ENCODE measurements at places on chromosomes 6 and 20.

DNA sequence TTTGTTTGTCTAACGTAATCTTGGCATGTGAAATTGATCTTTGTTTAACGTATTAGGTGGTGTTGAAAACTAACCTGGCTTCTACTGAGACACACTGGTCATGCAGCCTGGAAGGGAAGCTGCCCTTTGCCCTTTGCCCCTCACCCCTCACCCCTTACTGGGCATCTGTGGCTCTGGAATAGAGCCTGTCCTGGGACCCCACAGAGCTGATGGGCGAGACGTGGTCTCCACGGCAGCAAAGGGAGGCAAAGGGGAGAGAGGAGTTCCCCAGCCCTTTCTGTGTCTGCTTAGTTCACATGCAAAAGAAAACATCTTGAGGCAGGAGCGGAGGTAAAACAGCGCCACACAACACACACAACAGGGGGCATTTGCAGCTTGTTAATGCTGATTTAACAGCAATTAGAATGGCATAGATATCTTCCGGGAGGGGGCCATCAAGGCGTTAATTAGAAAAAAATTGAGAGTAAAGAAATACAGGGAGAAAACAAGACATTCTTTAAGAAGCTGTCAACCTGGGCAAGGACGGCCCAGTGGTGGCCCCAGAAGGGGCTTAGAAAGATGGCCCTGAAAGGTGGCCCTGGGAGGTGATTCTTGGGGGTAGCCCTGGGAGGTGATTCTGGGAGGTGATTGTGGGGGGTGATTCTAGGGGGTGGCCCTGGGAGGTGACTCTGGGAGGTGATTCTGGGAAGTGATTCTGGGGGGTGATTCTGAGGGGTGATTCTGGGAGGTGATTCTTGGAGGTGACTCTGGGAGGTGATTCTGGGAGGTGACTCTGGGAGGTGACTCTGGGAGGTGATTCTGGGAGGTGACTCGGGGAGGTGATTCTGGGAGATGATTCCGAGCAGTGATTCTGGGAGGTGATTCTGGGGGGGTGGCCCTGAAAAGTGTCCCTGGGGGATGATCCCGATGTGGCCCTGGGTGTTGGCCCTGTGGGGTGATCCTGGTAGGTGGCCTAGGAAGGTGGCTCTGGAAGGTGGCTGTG is 44.5 kb upstream of the DACT2 start:
- DNase-seq = no peak

- no peak for DNase-seq
Observed at GRCh38 chr6:165819394-165819793, 156.4 kb upstream of the PDE10A start.

- no peak for DNase-seq
Observed at GRCh38 chr20:15113144-15113773, 775.8 kb upstream of the FLRT3 start.

- DNase-seq = no peak
Observed at GRCh38 chr20:61690993-61691838, 374.5 kb downstream of the TAF4 start.

- peak; percentile 89 for DNase-seq
Observed at GRCh38 chr6:85436411-85436810, 13.5 kb upstream of the NT5E start.

GRCh38 chr6:156189195-156189594 is 588.0 kb upstream of the ARID1B start:
- DNase-seq = no peak

DNA sequence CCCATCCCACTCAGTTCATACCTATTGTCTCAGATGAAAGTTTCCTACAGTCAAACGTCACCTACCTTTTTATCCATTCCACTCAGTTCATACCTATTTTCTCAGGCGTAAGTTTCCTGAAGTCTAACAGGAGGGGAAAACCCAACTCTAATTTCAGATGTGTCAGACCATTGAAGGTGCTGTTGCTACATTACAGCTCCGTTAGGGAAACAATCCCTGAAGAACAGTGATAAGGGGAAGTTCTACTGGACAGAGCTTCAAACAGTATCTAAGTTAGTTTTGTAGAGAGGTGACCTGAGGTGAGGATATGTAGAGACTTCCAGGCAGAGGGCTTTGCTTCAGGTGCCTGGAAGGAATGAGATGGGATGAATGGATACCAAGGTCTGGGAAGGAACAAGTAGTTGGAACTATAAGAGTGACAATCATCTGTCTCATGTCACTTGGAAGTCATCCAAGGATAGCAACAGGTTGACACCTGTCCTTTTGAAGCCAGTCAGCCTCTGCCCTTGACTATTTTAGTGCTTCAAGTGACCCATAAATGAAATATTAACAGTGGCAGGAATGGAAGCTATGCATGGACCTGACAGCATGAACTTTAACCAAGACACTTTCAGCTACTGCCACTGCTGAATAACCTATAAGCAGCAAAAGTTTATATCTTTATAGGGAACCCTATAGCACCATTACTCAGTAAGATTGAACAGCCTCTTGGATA is 191.6 kb upstream of the MOCS1 start:
- DNase-seq = no peak

DNA sequence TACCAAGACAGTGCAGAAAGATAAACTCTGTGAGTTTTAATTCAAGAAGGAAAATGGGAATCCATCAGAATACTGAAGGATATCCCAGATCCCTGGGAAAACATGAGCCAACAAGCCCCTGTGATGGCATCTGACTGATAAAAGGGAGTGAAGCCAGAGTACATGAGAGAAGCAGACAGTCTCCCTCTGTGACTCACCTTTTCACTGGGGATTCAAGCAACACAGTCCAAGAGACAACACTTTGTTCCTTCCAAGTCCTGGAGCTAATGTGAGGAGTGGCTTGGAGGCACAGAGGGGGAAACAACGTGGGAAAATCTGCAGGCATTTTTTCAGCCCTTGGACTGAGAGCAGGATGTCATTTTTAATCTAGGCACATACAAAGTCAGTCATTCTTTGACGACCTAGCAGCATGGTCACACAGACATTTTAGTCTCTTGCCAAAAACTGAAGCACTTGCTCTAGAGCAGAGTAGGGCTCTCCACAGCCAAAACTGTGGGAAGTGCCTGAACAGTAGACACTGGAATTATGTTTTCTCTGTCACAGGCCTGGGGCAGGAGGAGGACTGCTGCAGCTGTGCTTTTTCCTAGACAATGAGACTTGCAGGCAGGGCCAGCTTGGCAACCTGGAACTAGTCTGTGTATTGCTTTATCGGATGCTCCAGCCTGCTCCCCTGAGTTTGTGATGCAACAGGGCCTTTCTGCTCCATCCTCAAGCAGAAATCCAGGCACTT is 465.0 kb upstream of the GJE1 start:
- DNase-seq = peak; percentile 46

DNA sequence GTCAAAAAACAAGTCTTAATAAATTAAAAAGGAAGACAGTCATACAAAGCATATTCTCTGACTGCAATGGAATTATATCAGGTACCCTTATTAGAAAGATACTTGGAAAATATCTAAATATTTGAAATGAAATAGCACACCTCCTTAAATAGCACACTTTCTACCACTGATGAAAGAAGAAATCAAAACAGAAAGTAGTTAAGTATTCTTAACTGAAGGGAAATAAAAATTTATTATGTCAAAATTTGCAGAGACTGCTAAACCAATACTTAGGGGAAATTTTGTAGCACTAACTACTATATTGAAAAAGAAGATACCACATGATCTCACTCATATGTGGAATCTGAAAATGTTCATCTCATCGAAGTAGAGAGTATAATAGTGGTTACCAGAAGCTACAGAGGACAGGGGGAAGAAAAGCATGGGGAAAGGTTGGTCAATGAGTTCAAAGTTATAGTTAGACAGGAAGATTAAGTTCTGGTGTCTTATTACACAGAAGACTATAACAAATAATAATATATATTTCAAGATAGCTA is 112.2 kb downstream of the ASCC3 start:
- DNase-seq = no peak

GRCh38 chr20:50625986-50626677 is 65.2 kb downstream of the RIPOR3 start:
- peak; percentile 49 for DNase-seq

- no peak for DNase-seq
Observed at GRCh38 chr6:130190701-130191690, 31.8 kb downstream of the SAMD3 start.

DNA sequence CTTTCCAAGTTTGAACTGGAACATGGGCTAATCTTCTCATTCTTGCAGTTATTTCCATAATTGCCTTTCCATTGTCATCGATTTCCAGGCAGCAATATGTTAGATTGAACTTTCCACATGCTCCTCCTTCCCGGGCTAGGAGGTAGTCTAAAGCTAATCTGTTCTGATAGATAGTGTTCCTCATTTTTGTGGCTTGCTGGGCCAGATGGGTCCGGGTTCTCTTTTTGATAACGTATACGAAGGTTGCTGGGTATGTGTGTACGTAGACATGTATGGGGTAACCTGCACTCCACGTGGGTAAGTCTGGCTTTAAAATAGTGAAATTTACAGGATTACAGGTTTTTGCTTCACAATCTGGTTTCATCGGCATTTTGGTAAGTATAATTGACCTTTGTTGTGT is 14.0 kb upstream of the GMPR start:
- no peak for DNase-seq

- DNase-seq = peak; percentile 72
Observed at GRCh38 chr20:50251992-50252511, 61.4 kb downstream of the CEBPB start.

DNA sequence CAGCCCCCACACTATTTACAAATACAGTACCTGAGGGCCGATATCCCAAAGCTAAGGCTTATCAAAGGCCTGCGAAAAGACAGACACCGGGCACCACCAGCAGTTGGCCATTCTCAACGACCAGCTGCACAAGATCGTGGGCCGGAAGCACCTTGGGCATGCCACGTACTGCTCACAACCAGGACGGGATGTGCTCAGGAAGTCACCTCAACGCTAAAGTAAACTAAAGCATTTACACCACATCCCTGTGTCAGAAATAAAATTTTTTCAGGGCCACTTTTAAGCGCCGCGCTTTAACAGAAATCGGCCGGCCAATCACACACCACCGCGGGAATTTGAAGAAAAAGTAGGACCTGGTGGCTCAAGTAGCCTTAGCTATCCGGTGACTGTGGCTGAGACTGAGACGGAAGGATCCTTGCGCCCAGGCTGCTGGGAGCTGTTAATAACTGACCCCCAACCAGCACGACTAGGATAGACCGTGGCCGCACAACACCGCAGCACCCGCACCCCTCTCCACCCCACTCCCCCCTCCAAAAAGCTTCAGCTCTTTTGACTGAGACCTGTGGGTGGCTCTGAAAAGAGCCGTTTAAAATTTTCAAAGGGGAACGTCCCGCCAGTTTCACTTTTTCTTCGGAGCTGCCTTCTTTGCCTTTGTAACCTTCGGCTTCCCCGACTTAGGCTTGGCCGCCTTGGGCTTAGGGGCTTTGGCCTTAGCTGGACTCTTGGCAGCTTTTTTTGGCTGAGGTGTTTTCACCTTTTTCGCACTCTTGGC is 131.2 kb upstream of the BTN3A2 start:
- DNase-seq = peak; percentile 71

- peak; percentile 25 for DNase-seq
Observed at GRCh38 chr6:35302604-35303241, 5.1 kb downstream of the DEF6 start.

DNA sequence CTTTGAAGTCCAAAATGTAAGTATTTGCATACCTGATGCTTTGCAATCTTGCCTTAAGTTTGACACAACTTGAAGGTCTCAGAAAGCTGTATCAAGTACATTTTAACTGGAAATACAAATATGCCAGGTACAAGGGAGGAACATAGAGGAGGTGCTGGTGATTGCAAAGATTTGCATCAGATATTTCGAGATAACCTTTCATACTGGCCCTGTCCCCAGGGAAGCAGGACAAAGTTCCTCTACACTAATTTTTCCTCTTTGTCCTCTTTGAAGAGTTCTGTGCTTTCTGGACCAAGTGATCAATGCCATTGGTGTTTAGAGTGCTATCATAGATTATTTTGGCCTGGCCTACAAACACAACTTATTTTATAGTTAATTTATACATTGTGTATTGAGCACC is 686.1 kb downstream of the HACE1 start:
- no peak for DNase-seq

GRCh38 chr6:26246058-26246457 is 118.9 kb upstream of the BTN3A2 start:
- DNase-seq = no peak

DNA sequence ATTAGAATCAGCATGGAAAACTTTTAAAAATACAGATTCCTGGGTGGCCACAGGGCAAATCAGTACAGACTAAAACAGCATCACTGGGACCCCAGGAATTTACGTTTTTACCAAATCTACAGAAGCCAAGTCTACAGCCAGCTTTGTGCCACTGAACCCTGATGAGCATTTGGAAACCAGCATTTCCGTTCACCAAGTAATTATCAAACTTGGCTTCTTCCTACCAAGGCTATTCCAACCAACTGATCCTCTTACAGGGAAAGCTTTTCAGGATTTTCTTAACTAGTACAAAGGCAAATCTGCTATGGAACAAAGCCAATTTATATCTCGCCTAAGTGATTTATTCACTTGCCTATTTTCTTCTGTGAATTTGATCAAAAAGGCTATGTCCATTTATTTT is 47.0 kb downstream of the PLAGL1 start:
- no peak for DNase-seq

GRCh38 chr6:7047966-7048365 is 59.8 kb upstream of the RREB1 start:
- DNase-seq = peak; percentile 37

GRCh38 chr6:112203577-112204349 is 50.6 kb downstream of the LAMA4 start:
- DNase-seq = peak; percentile 72

DNA sequence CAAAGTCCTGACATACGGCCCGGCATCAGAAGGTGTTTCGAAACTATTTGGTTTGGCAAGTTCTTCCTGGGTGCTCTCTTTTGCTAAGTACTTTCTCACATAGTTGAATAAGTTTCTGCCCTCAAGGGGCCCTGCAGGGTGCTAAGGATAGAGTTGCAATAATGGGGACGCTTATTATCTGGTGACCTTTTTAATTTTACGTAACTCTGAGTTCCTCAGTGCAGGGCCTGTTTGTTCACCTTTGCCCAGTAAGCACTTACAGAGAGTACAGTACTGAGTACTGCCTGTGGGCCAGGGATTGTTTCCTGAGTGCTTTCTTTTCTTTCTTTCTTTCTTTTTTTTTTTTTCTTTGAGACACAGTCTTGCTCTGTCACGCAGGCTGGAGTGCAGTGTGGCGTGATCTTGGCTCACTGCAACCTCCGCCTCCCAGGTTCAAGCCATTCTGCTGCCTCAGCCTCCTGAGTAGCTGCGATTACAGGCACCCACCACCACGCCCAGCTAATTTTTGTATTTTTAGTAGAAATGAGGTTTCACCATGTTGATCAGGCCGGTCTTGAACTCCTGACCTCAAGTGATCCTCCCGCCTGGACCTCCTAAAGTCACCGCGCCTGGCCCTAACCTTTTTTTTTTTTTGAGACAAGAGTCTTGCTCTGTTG is 4.5 kb upstream of the PXMP4 start:
- no peak for DNase-seq

All from fibroblast of upper back skin (primary cell).